ENCODE measurements at places on chromosomes 11 and 22.

DNA sequence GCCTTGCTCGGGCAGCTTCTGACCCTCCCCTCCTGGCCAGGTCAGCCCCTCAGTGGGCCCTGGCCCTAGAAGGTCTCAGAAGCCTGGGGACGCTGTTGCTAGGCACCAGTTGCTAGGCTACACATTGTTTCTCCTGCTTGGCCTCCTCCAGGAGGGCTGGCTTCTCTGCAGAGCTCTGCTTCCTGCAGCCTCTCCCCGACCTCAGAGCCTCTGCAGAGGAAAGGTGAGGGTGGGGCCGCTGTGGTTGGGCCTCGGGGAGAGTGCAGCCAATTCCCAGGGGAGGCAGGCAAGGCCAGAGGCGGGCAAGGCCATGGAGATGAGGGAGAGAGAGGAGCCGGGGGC lies 27.6 kb upstream of the LRRC10B start:
- DNase-seq: no peak

DNA sequence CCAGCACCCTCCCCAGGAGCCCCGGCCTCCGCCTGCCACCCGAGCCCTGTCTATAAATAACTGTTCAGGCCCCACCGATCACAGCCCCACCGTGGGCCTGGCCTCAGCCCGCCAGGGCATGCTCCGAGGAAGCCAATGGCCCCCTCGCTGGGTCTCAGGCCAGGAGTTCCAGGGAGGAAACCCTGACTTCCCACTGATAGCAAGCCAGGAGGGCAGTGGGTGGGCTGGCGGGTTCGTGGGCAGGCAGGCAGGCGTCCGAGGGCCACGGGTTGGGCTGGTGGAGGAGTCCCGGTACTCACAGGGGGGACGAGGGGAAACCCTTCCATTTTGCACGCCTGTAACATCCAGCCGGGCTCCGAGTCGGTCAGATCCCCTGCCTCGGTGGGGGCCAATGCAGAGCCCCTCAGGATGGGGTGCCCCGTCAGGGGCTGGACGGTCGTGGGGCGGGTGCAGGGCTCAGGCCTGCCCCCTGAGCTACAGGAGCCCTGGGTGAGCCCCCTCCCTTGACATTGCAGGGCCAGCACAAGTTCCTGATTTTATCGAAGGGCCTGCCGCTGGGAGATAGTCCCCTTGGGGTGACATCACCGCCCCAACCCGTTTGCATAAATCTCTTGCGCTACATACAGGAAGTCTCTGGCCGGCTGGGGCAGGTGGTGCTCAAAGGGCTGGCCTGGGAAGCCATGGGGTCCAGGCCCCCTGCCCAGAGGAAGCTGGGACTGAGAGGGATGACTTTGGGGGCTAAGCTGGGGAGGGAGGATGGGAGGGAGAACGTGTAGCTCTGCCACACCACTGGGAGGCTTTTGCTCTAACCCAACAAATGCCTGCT lies at the start of gene SPI1:
Gene SPI1 (minus strand): TSS at position 538 of the 826 bp plus-strand sequence. CDS start 194 bp downstream, at position 344.
- no peak for DNase-seq

GRCh38 chr22:17035246-17035645 lies 27.2 kb upstream of the GAB4 start:
- DNase-seq: no peak

GRCh38 chr11:132742929-132743328 lies 789.4 kb downstream of the OPCML start:
- DNase-seq: no peak

GRCh38 chr11:120547316-120547715 lies 35.8 kb downstream of the GRIK4 start:
- no peak for DNase-seq

DNA sequence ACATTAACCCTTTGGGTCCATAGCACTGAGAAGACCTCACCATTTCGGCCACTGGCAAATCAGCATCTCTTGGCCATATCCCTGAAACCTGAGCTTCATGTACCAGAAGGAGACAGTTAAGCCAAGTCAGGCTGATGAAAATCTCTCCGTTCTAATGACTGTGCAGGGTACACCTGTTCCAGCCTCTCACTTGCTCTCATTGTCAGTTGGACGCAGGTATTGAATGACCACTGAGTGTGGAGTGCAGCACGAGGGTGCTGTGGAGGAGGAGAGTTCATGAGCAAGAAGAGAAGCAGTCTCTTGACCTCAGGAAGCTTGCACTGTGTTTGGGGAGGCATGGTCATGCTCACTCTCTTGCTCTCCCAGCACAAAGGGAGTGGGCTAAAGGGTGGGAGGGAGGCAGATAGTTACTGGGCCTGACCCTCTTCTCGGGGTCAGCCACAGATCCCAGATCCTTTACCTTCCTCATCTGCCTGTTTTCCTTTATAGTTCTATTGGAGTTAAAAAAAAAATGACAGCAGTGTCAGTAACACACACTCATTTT lies 65.2 kb downstream of the ZBTB16 start:
- no peak for DNase-seq

- DNase-seq: no peak
Measured at GRCh38 chr11:120086651-120087050, 51.3 kb downstream of the TRIM29 start.

- no peak for DNase-seq
Measured at GRCh38 chr11:45765836-45766235, 39.1 kb upstream of the SLC35C1 start.

DNA sequence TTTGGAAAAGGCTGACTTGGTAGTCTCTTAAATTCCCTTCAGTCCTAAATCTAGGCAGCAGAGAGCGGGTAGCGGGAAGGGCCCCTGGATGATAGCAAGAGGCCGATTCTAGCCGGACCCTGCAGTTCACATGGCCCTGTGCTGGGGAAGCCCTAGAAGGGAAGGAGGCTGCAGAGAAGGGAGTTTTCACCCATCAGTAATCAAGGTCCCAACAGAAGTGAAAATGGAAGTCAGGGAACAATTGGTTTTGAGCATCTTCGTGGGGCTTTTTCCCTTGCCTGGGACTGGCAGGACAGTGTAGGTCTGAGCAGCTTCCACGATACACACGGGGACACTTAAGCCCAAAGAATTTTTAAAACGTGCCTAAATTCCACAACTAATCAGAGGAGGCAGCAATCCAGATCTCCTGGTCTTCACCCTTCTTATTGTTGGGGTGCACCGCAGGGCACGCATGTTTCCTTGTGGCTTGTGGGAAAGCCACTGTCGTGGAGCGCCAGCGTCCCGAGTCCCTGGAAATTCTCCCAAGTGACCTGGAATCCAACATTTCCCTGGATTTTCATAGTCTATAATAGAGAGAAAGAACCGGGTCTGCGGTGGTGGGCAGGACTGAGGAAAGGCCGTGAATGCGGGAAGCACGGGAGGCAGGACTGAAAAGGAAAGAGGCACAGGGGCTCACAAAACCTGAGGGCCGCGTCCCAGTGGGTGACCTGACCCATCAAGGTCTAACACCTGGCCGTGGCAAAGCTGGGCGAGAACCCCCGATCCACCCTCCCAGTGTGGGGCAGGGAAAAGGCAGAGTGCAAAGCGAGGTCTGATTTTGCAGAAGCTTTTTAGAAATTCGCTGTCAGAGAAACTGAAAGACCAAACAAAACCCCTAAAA lies 846 bp upstream of the OAF start:
- no peak for DNase-seq

DNA sequence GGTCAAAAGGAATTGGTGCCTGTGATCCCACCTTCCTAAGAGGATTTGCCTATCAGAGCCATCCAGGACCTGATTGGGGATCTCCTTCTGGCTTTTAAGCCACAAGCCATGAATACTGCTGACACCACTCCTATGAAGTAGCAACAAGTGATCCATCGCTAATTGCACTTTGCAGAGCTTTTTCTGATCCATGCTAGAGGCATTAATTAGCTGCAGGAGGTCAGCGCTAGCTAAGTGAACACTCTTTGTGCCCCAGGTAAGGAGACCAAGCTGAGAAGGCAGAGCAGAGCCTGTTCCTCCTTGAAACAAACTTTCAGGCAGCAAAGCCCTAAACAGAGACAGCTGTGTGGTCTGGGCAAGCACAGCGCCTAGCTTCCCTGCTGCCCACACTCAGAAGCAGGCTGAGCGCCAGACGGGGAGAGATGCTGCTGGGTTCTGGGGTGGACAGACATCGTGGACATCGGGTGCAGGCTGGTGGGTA lies 122.2 kb downstream of the ABTB2 start:
- no peak for DNase-seq

- no peak for DNase-seq
Measured at GRCh38 chr11:20337526-20338154, 25.9 kb upstream of the HTATIP2 start.

DNA sequence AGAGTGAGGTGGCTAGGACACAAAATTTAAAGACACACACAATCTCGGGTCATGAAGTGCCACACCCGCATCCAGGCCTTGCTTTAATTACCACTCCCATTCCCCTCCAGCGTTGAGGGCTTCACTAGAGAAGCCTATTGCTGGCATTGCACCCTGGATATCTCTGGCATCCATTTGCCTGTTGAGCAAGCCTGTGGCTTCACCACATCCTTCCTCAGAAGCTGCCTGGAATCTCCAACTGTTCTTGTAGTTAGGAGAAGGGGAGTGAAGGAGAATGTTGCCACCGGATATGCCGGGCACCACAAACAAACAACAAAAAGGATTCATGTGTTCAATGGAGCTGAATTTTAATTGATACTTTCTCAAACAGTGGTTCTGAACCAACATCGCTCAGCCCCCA lies 34.4 kb upstream of the RCN1 start:
- no peak for DNase-seq

DNA sequence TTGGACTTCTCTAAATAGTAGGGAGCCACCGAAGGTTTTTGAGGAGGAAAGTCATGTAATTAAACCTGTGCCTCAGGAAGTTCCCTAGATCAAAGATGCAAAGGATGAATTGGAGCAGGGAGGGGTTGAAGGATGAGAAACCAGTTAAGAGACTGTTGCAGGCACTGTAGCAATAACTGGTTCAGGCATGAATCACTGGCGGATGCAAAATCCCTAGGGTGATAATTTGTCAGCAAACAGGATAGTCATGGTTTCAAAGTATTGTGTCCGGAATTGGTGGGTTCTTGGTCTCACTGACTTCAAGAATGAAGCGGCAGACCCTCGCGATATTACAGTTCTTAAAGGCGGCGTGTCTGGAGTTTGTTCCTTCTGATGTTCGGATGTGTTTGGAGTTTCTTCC lies 19.9 kb downstream of the TRIOBP start:
- DNase-seq: no peak

- no peak for DNase-seq
Measured at GRCh38 chr11:92682952-92683351, 286.5 kb upstream of the MTNR1B start.

DNA sequence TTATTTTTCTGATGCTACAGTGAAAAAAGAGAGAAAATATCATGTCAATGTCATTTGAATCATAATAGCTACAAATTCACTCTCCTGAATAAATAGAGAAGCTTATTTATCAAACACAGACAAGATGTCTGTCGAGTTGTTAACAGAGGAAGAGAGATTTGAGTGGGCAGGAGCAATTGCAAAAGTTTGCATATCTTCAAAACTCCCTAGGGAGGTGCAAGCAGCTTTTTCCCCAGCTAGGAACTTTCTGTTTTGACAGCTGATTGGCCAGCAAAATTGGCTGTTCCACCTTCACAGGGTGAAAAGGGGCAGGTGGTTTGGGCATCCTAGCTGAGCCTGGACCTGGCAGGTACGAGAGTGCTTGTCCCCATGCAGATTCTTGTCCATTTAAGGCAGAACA lies 98.2 kb downstream of the NTM start:
- no peak for DNase-seq
